ENCODE measurements at places on chromosomes 11 and 22. TPM values are rescaled to one million over a fixed set of nuclear protein-coding genes. Genes with fewer than 3 reads are reported as not detected.

The TRIM51 gene
- not detected for total RNA-seq

The NXPE4 gene
- not detected for total RNA-seq

- H3K27ac ChIP-seq = no peak overlapping the region
- H3K27me3 ChIP-seq = no peaks in the 10 kb centered on the region
- no peak overlapping the region for H3K4me3 ChIP-seq
- no peaks in the 10 kb centered on the region for H3K36me3 ChIP-seq
- H3K4me1 ChIP-seq = peaks cover 9% of the 10 kb centered on the region
- no peak for DNase-seq
These were observed 9.8 kb downstream of the KCNJ1 start for GRCh38 chr11:128857341-128857740.

The RBM7 gene
- 25.1 TPM for total RNA-seq

GRCh38 chr11:68936358-68936636 is 32.6 kb downstream of the IGHMBP2 start:
- DNase-seq = no peak
- no peaks in the 10 kb centered on the region for H3K4me1 ChIP-seq
- no peaks in the 10 kb centered on the region for H3K27me3 ChIP-seq
- no peak overlapping the region for H3K4me3 ChIP-seq
- no peak overlapping the region for H3K27ac ChIP-seq

DNA sequence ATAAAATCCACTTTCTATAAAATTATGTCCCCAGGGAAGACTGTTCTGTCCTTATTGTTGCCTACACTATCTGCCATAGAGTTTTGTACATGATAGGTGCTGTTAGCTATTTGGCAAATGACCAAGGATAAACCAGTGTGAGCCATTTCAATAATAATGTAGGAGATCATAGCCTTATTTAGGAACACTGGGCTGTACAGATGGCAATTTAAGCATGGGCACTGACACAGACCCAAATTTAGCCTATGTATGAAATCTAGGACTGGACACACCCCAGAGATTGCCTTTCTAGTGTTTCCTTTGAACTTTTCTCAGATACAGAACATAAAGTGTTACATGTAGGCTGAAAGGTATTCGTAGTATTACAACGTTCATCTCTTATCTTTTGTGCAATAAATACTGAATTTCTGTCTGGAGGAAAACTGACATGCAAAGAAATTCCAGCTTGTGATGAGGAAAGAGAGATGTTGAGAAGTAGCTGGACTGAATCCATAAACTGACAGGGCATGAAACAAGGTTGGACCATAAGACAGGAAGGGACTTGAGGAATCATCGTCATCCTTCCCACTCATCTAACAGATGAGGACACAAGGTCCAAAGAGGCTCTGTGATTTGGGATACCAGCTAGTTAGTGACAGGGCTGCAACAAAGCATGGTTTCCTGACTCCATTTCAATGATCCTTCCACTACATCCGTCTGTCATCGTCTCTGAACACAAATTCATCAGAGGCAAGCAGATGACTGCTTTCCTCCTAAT is 60.3 kb downstream of the TMPRSS5 start:
- H3K36me3 ChIP-seq = no peaks in the 10 kb centered on the region
- no peak for DNase-seq
- H3K4me1 ChIP-seq = no peaks in the 10 kb centered on the region
- H3K27ac ChIP-seq = no peak overlapping the region
- no peaks in the 10 kb centered on the region for H3K27me3 ChIP-seq

The SLC6A5 gene
- total RNA-seq = not detected

DNA sequence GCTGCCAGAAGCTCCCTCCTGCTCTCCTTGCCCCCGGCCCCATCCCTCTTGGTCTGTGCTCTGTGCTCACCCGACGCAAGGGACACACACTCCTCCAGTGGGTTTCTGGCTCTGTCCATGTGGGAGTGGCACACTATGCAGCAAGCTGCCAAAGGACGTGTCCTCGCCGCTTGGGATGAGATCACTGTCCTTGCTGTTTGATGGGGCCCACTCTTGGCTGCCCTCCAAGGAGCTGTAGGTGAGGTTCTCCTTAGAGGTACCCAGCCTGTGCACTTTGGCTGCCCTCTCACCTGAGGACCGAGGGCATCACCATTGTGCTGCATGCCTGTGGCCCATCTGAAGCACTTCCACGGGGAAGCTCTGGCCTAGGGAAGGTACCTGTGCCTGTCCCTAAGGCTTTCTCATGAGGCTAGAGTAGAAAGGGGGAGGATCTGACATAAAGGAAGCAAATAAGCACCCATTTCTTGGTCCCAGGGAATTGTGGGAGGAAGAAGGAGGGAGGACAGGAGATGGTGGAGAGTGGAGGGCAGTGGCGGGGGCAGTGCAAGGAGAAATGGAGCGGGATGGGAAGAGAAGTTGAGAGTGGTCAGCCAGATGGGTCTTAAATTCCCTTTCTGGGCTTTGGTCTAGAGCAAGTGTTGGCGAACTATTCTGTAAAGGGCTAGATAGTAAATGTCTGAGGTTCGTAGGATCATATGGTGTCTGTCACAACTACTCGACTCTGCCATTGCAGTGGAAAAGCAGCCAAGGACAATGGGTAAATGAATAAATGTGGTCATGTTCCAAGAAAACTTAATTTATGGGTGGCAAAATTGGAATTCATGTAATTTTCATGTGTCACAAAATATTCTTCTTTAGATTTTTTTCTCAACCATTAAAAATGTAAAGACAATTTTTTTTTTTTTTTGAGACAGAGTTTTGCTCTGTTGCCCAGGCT is 47.0 kb upstream of the AMPD3 start:
- no peaks in the 10 kb centered on the region for H3K27me3 ChIP-seq
- no peak overlapping the region for H3K27ac ChIP-seq
- no peak overlapping the region for H3K4me3 ChIP-seq

- H3K36me3 ChIP-seq = no peaks in the 10 kb centered on the region
- H3K27ac ChIP-seq = no peak overlapping the region
- H3K4me1 ChIP-seq = peaks cover 7% of the 10 kb centered on the region
- no peak for DNase-seq
These were observed 4.4 kb downstream of the ALX4 start for GRCh38 chr11:44305470-44306051.

DNA sequence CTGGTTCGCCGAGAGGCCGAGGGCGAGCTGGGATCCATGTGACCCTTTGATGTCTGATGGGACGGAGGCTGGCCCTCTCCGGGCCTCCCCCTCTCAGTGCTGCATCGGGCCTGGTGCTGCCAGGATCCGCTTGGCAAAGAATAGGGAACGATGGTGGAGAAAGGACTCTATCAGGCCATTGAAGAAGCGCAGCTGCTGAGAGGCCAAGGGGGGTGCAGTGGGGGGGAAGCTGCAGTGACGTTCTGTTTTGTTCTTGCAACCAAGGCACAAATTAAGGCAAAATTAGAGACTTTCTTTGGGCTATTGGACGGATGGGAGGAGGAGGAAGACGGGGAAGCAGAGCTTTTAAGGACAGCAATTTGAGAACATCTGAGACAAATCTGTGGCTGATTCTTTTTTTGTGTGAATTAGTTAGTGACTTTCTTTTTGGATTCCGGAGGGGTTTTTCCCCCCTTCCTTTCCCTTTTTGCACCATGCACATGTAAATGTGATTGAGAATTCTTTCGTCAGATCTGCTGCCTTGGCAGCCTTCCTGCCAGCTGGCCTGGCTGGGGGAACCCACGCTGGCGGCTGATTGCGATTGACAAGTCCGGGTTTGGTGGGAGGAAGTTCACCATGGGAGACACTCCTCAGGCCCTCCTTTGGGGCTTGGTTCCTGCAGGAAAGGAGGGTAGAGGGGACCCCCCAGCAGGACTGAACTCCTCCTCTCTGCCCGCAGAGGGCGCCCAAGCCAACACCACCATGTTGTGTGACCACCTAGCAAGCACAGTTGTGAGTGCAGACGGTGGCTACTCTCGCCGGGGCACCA is 214.6 kb downstream of the NTM start:
- H3K4me1 ChIP-seq = no peaks in the 10 kb centered on the region
- H3K36me3 ChIP-seq = no peaks in the 10 kb centered on the region
- no peak overlapping the region for H3K4me3 ChIP-seq

DNA sequence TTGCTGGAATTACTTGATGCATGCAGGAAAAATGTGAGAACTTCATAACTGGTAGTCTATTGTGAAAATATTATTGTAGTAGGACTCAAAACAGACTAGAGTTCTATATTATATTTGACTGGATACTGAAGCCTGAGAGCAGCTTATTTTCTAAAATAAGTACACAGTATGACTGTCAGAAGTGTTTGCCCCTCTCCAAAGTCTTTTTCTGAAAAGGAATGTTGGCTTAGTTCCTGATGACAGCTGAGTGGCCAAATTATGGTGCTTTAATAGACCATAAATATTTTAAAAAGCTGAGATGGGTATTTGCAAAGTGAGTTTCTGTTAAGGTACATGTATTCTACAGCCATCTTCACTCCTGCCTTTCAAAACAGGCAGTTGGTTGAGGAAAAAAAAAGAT is 13.1 kb downstream of the ZBED5 start:
- no peaks in the 10 kb centered on the region for H3K36me3 ChIP-seq
- H3K27ac ChIP-seq = no peak overlapping the region
- no peaks in the 10 kb centered on the region for H3K27me3 ChIP-seq
- H3K4me3 ChIP-seq = no peak overlapping the region

- H3K27ac ChIP-seq = no peak overlapping the region
- no peaks in the 10 kb centered on the region for H3K27me3 ChIP-seq
- no peaks in the 10 kb centered on the region for H3K4me1 ChIP-seq
- H3K36me3 ChIP-seq = no peaks in the 10 kb centered on the region
- no peak overlapping the region for H3K4me3 ChIP-seq
These were observed 164.4 kb downstream of the C11orf91 start for GRCh38 chr11:33536178-33536577.

DNA sequence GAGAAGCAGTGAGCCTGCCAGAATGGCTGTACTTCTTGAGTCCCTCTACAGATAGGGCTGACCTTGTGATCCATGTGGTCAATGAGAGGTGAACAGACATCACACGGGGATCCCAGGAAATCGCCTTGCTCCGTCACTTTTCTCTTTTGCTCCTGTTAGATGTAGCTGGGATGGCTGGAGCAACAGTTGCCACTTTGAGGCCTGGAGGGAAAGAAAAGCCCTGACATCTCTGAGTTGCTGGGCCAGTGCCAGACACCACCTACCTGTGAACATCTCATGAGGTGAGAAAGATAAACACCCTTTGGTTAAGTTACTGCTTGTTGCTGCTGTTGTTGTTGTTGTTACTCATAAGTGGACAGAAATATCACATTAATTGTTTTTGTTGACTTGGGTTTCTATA is 840.3 kb downstream of the TBC1D22A start:
- no peaks in the 10 kb centered on the region for H3K36me3 ChIP-seq
- DNase-seq = no peak
- no peak overlapping the region for H3K27ac ChIP-seq
- no peaks in the 10 kb centered on the region for H3K4me1 ChIP-seq
- no peak overlapping the region for H3K4me3 ChIP-seq
- H3K27me3 ChIP-seq = peaks cover 4% of the 10 kb centered on the region

DNA sequence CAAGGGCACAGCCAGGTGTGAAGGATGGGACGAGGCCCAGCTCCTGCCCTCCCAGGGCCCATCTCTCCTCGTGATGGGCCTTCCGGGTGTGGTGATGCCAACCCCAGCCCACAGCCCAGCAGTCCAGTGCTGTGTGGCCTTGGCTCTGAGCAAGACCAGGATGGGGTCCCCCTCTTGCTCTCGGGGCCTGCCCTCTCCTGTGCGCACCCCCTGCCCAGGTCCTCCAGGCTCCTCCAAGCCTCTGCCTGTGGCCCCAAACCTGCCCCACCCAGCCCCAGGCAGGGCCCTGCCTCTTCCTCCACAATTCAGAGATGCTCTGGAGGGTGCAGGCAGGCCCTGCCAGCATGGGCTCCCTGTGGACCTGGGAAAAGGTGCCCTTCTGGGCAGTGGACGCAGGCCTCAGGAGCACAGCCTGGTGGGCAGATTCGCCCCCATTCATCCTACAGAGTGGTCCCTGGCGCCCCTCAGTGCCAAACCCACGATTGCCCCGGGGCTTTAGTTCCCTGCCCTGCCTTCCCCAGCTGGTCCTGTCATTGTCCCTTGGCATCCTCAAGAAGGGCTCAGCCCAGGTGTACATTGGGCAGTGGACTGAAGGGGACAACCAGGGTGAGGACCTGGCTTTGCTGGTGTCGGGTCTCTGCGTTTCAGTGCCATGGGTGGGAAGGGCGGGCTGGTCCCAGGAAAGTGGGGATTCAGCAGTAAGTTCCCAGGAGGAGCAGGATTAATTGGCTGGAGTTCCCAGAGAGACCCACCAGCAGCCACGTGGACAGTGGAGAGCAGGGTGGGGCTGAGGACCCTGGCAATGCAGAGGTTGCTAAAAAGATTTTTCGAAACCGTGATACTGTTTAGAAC is 19.8 kb downstream of the EIF1AD start:
- no peak for DNase-seq
- no peaks in the 10 kb centered on the region for H3K36me3 ChIP-seq
- no peaks in the 10 kb centered on the region for H3K4me1 ChIP-seq
- no peaks in the 10 kb centered on the region for H3K27me3 ChIP-seq

The OR8A1 gene
- not detected for total RNA-seq

All from adrenal gland (tissue), 19 donors.